ENCODE measurements at places on chromosomes 4 and X. TPM values are rescaled to one million over a fixed set of nuclear protein-coding genes. Genes with fewer than 3 reads are reported as not detected.

NAP1L3 gene
- 0.98 TPM for total RNA-seq

DNA sequence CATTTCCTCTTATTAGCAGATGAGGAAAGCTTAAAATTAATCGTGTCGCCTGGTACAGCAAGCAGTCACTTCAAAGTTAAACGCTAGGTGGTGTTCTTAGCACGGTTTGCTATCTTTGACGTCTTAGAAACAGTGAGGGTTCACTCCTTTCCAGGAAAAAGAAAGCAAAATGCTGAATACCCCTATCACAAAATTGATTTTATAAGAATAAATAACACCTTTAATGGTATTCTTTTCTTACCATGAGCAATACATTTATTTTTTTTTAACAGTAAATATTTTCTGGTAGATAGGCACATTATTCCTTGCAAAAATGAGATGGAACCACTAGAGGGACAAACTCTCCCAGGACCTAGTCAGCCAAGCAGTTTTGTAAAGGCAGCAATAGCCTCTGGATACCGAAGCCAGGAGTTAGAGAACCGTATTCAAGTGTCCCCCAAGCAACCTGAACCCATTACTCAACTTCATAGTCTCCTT lies 153.9 kb downstream of the KDR start:
- DNase-seq = no peak

DNA sequence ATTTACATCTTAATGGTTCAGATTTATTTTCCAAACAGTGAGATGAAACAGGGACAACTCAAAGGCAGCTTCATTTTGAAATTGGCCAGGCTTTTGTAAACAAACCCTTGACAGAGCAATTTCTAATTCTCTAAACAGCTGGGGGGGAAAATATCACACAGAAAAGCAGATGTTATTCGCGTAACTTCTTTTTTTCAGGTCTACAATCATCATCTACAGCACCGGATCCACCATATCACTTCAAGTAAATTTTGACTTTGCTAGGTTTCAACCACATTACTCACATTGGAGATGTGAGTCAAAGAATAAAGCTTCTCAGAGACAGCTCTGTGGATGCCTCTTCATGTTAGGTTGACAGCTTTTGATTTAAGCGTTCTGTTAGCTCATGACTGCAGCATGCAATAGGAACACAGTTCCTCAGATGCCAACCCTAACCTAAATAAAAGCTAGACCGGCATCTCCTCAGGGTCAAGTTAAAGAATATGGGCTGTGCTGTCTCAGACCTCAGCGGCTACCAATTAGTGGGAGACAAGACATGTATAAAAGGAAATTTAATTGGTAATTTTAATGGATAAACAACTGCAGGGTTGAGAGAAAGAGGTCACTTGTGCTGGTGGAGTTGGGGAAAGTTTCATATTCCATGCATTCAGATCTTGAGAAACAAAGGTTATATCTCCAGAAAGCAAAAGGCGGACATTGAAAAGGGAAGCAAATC lies 26.8 kb downstream of the AMELX start:
- no peak for DNase-seq

DNA sequence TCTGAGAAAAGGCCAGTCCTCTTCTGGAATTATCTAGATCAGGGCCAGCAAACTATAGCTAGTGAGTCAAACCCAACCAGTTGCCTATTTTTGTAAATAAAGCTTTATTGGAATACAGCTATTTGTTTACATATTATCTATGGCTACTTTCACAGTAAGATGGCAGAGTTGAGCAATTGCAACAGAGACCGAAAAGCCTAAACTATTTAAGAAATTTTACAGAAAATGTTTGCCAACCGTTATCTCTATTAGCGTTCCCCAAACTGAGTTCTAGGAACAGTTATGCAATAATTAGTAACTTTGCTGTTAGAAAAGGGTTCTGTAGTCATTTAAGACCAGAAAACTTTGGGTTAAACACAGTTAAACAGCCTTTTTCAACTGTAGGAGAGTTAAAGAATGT lies 10.5 kb downstream of the TEX13B start:
- DNase-seq = no peak

FGFR3 gene
- total RNA-seq = 2.0 TPM

DNA sequence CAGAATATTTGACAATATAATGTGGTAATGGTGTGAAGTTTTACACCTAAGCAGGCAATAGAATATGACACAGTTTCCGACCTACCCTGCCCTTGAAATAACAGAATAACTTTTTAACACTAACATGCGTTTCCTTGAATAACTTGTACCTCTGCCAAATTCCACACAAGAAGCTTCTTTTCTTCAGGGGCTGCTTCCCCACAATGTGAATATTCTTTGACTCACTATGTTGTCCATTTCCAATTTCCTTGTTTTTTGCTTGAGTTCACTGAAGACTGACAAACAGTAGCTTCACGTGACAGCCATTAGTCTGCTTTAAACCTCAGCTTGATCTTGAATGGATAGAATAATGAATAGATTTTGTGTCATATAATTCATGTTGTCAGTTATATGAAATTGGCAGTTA lies 14.3 kb downstream of the SHROOM3 start:
- no peak for DNase-seq

GRCh38 chrX:1221296-1221845 lies 8.9 kb upstream of the CRLF2 start:
- no peak for DNase-seq

DNA sequence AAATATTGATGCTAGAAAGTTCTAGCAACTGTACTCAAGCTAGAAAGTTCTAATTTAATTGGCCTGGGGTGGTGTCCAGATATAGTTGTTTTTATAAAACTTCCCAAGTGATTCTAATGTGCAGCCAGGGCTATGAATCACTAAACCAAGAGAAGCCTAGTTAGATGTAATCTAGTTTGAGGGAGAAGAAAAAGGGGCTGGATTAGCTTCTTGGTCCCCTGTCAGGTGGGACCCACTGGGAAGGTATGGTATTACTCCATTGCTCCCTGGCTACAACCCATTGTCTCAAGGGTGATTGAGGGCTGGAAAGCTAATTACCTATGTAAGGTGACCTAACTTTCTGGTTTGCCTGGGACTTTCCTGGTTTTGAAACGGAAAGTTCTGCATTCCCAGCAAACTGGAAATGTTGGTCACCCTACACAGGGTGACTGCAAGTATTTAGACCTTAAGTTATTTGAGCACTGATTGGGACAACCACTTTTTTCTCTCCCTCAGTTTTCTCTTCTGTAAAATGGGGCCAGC lies 23.9 kb upstream of the MSN start:
- no peak for DNase-seq

- no peak for DNase-seq
These were observed 22.2 kb downstream of the APBB2 start for GRCh38 chr4:41192136-41192535.
